ENCODE measurements at places on chromosomes 6 and 20.

DNA sequence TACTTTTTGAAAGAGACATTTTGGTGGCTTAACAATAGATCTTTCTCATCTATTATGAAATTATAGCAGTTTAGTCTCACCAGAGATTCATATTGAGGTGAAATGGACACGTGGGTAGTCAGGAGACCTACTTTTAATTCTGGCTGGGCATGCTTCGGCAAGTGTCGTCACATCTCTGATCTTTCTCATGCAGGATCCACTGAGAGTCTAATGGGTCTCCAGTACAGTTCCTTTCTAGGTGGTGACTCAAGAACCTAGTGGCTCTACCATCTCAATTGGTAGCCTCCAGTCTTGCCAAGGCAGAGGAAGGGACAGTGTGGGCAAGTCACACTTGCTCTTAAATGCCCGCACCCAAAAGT lies 94.9 kb downstream of the KCNB1 start:
- DNase-seq, result no peak

DNA sequence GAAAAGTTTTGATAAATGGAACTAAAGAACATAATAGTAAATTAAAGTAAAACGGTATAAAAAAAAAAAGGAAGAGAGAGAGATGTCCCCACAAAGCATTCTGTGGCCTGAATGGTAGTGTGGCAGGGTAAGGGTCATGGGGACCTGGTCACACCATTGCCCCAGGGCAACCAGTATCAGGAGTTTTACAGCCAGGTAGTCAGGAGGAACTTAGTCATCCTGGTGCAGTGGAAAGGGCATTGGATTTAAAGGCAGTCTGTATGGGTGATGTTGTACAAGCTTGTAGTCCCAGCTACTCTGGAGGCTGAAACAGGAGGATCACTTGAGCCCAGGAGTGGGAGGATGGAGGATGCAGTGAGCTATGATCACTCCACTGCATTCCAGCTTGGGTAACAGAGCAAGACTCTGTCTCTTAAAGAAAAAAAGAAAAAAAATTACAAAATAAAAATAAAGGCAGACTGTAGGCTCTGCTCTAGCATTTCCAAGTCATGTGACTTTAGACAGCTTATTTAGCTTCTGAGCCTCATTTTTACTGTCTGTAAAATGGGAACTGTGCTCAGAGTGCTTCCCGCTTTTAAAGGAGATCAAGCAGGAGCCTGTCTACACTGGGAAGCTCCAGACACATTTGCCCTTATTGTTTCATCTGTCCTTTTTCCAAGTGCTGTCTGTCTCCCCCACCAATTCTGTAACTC lies 112.8 kb upstream of the ARMC2 start:
- DNase-seq, result no peak

DNA sequence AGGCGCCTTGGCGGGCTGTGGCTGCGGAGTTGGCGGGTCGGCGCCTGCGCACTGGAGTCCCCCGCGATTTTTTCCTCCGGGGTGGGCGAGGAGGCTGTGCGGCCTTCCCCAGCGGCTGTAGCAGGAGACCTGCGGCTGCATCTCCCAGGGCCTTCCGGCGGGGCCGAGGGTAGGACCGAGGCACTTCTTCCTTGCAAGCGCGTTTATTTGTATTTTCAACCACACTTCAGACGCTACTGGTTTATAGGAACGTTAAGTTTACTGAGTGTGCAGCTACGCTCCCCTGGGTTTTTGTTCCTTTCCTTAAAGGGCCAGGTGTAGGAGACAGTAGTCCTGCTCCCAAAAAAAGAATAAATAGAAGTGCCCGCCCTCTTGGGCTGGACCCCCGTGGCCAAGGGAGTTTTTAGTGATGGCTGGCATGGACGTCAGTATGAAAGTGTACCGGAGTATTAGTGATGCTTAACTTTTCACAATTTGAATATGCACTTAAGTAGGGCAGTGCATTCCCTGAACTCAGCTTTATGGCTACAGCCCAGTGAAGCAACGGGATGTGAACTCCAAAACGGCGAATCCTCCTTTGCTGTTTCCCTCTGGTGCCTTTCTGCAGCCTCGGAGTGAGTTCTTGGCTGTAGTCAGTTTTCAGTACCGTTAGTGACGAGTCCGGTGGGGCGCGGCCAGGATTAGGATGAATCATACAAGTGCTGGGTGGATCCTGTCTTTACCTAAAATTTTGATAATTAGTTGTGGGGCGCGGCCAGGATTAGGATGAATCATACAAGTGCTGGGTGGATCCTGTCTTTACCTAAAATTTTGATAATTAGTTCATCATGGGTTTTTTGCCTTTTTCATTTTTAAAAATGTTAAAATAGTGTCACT lies 1.0 kb upstream of the FBXO5 start:
- DNase-seq, result peak; percentile 77

DNA sequence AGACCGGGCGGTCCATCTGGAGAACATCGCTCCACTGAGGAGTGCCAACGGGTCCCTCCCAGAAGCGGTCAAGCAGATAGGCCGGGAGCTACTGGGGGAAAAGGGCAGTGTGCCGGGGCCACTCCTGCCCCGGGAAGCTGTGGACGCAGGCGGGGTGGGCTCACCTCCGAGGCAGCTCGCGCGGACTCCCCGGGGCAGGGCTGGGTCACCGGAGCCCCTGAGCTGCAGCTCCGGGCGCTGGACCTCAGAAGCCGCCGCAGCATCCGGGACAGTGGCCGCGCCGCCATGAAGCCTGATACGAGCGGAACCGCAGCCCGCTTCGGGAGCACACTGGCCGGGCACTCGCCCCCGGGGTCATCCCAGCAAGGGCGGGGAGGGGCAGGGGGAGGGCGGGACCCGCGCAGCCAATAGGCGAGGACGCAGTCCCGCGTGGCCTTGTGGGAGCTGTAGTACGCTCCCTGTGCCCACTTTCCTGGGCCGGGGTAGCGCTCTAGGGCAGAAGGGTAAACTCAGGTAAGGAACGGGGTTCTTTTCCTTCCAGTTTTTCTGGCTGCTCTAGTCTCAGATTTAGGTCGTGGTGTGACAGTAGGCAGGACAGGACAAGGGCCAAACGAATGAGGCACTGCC lies at the start of gene MOCS1:
MOCS1 (minus strand) TSS at position 332 of the 627 bp plus-strand sequence; CDS start at position 287, 45 bp downstream.
- peak; percentile 62 for DNase-seq

- no peak for DNase-seq
These were observed 32.9 kb upstream of the TCF21 start for GRCh38 chr6:133855991-133856370.

Measured in HCEC 1CT (cell line).